ENCODE measurements at places on chromosomes 3 and 15.

DNA sequence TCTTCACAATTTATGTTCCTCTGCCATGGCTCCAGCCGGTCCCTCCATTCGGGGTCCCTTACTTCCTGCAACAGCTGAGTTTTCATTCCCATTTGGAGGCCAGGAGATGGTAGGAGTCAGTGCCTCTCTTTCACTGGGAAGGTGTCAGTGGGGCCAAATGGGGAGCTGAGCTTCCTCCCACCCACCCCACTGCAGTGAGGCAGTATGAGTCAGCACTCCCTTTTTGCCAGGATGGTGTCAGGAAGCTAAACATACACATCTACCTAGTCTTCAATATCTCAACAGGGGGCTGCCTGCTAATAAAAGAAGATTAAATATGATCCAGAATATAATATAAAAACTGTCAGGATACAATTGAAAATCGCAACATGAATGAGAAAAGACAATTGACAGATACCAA, 12.7 kb upstream of the ACTC1 start:
- DNase-seq, result peak; percentile 41

DNA sequence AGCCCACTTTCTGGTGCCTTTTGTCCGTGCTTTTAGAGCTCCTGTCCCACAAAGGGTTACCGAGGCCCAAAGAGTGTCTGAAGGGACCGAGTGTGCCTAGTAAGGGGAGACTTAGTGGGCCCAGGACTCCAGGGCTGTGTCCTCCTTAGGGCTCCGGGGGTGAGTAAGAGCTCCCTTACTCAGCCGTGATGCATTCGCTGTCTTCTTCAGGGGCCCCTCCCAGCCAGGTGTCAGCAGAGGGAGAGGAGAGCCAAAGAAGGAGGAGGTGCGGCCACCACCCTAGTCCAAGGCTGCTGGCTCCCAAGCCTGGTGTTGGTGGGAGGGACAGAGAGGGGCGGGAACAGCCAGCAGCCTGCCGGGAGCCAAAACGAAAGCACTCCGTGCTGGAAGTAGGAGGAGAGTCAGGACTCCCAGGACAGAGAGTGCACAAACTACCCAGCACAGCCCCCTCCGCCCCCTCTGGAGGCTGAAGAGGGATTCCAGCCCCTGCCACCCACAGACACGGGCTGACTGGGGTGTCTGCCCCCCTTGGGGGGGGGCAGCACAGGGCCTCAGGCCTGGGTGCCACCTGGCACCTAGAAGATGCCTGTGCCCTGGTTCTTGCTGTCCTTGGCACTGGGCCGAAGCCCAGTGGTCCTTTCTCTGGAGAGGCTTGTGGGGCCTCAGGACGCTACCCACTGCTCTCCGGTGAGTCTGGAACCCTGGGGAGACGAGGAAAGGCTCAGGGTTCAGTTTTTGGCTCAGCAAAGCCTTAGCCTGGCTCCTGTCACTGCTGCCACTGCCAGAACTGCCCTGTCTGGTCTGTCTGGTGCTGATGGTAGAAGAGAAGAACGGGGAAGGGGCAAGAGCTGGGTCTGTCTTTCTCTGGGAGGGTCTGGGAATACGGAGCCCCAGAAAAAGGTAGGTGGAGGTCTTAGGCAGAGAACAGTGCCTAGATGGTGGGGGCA, at the start of gene IL17RC:
Gene IL17RC (plus strand): TSS at position 365 of the 947 bp plus-strand sequence. CDS start 218 bp downstream, at position 583.
- DNase-seq, result peak; percentile 79

DNA sequence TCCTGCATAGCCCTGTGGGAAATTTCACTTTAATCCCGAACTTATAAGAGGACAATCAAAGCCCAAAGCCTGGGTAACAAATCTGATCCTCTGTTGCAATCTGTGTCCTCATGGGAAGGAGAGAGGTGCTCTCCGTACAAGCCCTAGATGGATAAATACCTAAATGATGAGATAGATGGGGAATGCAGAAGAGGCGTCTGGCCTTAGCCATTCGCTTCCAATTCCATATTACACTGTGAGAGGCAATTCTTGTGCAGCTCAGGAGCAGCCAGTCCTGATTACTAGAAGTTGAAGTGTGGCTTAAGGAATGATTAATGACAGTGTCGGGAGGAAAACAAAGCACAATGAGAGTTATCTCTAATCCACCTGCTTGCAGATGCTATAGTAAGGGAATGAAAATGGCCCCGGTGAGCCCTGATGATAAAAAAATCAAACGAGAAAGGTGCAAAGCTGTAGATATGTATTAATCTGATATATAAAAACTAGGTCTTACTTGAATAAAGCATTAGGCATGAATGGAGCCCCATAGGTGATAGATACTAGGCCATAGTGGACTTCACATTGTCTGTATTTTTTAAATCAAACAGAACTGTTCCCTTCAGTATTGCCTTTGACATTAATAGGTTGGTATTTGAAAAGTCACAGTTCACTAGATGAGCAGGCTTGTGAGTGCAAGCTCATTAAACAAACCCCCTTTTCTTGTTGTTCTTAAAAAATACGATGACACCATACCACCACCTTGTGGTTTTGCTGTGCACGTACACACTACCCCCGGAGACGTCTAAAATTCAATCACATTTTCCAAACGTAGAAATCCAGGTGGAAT, 54.2 kb upstream of the TMCO5A start:
- peak; percentile 44 for DNase-seq

DNA sequence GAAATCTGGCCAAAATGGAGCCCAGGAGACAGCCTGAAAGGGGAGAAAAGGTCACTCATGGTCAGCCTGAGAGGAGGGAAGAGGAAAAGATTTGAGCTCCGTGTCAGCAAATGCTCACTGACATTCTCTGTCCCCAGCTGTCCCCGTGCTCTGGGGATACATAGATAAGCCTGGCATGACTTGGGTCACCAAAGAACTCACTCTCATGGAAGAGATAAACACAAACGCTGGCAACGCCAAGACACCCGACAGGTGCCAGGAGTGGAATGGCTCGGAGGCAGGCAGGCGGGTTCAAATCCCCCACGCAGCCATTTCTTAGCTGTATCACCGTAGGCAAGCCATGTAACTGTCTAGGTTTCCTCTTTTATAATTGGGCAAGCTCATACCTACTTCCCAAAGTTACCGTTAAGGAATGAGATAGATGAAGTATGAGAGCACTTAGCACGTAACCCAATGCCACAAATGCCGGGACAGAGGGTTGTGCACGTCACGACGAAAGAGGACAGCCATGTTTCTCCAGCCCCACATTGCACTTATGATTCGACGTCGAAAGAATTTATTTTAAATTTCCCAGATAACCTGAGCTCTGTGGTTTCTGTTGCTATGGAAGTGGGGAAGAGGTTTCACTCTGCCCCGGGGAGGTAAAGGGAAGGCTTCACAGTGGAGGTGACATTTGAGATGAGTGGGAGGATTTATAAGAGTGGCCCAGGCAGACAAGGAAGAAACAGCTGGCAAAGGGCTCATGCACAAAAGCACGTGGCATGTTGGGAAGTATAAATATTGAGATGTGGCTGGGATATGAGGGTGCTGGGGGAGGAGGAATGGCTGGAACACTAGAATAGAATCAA, 41.4 kb upstream of the TSEN2 start:
- peak; percentile 25 for DNase-seq

GRCh38 chr3:169390741-169391305, 272.7 kb downstream of the MECOM start:
- no peak for DNase-seq

- no peak for DNase-seq
Measured at GRCh38 chr3:49341996-49342395, 2.1 kb upstream of the USP4 start.

GRCh38 chr15:75671730-75672602, 24.3 kb downstream of the SNX33 start:
- no peak for DNase-seq

DNA sequence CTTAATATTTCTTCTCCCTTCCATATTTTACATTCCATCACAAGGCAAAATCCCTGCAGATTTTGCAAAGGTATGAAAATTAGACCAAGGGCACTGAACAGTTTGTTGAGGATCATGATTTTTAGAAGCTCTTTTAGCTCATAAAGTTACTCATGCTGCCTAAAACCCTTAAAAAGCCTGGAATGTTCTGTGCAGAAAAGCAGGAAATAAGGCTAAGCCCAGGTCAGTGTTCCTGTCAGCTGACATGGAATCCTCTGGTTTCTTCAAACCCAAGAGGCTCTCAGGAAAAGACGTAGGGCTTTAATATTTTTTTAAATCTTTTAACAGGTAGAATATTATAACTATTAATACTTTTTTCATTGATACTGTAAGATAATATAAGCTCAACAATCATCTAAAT, 8.2 kb downstream of the CBLB start:
- DNase-seq, result no peak

Measured in brain microvascular endothelial cell (primary cell).